Fibroblast of lung (primary cell): ENCODE measurements at places on chromosomes 6 and 20. TPM values are rescaled to one million over a fixed set of nuclear protein-coding genes. Genes with fewer than 3 reads are reported as not detected.

Gene MAP7
- 0.77 and 1.5 TPM in 2 replicates for total RNA-seq

Gene DEFB124
- total RNA-seq, result not detected in 2 replicates

Gene SEMG1
- not detected in 2 replicates for total RNA-seq

Gene ZNF133
- 27.0 and 31.5 TPM in 2 replicates for total RNA-seq

Gene BIRC7
- total RNA-seq, result not detected in 2 replicates

Gene MMP24
- under 0.01 and 0.17 TPM in 2 replicates for total RNA-seq

Gene COL11A2
- total RNA-seq, result 0.17 and 0.26 TPM in 2 replicates

Gene CALHM6
- 0.33 and 1.0 TPM in 2 replicates for total RNA-seq

Gene WFDC5
- total RNA-seq, result not detected in 2 replicates

Gene MOXD1
- total RNA-seq, result 45.5 and 89.8 TPM in 2 replicates

Gene LRRN4
- under 0.01 TPM in 1 of 2 replicates, not detected in the other for total RNA-seq

Gene FKBP1A
- 71.4 and 120 TPM in 2 replicates for total RNA-seq
